ENCODE measurements at places on chromosomes 5 and 9.

- no peak overlapping the region for H3K4me3 ChIP-seq
- no peaks in the 10 kb centered on the region for H3K27me3 ChIP-seq
- DNase-seq: no peak
- H3K4me1 ChIP-seq: peaks cover 2% of the 10 kb centered on the region
These were observed 96.1 kb downstream of the WDR41 start for GRCh38 chr5:77396017-77396416.

DNA sequence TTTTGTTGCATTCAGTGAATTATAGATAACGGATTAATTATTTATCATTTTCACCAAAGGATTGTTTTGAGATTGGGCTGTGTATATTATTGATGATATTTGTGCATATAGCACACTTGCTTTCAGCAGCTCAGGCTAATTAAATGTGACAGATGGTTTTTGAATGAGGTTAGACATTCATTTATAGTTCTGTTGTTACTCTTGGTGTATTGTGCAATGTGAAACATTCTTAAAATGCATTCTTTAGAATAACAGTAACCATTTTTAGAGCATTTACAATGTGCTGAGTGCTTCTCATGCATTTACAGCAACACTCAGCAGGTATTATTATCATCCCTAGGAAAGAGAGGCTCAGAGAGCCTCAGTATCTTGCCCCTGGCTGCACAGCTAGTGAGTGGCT is 23.8 kb downstream of the NANS start:
- no peak overlapping the region for H3K4me3 ChIP-seq
- H3K27me3 ChIP-seq: no peaks in the 10 kb centered on the region
- peaks cover 19% of the 10 kb centered on the region for H3K4me1 ChIP-seq
- no peaks in the 10 kb centered on the region for H3K36me3 ChIP-seq
- no peak for DNase-seq
- H3K27ac ChIP-seq: no peak overlapping the region

DNA sequence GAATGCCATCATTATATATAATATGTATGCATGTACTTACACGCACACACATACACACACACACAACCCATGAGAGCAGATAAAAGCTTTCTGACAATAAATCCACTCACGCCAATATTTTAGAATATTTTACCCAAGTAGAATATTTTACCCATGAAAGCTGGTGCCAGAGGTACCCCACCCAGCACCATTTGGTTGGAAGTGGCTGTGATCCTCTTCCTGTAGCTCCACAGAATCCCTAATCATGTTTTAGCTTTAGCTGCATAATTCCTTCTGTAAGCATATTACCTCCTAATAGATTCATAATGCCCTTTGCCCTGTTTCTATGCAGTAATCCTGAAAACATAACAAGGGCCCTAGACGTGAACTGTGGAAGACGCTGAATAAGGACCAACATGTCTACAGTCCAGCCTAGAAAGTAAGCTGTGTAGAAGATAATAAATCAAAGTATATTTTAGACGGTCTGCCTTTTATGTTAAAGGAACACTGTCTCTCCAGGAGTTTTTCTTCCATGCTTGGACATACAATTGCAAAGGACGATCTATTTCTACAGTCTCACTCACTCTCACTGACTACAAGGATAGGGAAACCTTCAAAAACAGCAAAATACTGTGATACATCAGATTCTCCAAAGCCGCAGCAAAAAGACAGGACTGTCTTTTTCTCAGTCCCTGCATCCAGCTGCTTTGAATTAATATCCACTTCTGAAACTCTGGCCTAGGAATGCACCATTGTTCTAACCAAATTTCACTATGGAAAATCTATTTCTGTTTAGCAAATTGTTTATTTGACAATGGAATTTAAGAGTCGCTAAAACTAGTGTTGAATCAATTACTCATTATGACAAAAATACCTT is 98.2 kb downstream of the USP20 start:
- peaks cover 22% of the 10 kb centered on the region for H3K4me1 ChIP-seq
- no peak overlapping the region for H3K4me3 ChIP-seq
- H3K27me3 ChIP-seq: no peaks in the 10 kb centered on the region
- H3K36me3 ChIP-seq: no peaks in the 10 kb centered on the region

DNA sequence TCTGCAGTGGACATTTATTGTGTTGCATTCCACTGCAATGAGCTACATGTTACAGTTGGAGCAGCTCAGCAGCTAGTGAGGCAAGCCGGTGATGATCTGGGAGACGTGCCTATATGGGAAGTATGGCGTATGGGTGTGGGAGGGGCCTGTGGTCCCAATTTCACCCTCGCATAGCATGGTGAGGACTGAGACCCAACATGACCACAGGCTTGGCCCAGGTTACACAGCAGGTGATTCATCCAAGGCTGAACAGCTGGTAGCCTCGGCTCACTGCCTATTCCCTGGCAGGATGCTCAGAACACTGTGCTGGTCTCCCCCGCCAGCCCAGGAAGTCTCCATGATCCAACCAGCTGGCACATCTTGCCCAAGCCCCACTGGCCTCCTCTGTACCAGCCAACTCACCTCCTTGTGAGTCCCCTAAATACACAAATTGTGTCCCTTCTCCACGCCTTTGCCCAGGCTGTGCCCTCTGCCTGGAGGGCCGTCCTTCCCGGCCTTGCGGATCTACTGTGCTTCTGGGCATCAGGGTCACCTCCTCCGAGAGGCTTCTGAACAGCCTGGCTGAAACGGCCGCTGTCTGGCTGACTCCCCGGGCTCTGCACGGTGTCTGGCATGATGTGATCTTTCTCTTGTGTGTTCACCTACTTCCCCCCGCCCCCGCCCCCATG is 81.4 kb downstream of the NSUN2 start:
- no peaks in the 10 kb centered on the region for H3K27me3 ChIP-seq
- no peak overlapping the region for H3K4me3 ChIP-seq
- no peak overlapping the region for H3K27ac ChIP-seq
- no peak for DNase-seq

- no peak overlapping the region for H3K27ac ChIP-seq
- H3K4me1 ChIP-seq: peaks cover 9% of the 10 kb centered on the region
- no peak overlapping the region for H3K4me3 ChIP-seq
These were observed 296.8 kb downstream of the EBF1 start for GRCh38 chr5:158802941-158803341.

DNA sequence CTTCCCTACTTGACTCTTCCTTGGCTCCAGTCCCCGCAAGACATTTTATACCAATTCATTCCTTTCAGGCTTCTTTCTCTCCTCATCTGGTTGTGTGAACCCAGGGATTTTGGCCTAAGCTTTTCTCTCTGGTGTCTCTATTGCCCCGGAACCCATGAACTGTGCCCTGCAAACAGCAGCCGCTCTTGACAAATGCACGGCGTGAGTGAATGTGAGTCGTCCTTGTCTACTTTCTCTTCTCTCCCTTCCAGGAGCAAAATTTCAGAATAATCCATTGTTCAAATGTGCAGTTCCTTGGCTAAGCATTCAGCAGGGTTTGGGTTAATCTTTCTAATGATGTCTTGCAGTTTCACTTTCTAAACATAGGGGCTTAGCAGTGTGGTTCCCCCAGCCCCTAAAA is 250.4 kb upstream of the IRX4 start:
- DNase-seq: no peak
- H3K4me3 ChIP-seq: no peak overlapping the region
- no peaks in the 10 kb centered on the region for H3K36me3 ChIP-seq

All from tibial nerve (tissue), 4 donors.